ENCODE measurements at places on chromosomes 11 and 22.
A peak's percentile ranks its signal among the peaks of the same experiment; 100 is the strongest.

DNA sequence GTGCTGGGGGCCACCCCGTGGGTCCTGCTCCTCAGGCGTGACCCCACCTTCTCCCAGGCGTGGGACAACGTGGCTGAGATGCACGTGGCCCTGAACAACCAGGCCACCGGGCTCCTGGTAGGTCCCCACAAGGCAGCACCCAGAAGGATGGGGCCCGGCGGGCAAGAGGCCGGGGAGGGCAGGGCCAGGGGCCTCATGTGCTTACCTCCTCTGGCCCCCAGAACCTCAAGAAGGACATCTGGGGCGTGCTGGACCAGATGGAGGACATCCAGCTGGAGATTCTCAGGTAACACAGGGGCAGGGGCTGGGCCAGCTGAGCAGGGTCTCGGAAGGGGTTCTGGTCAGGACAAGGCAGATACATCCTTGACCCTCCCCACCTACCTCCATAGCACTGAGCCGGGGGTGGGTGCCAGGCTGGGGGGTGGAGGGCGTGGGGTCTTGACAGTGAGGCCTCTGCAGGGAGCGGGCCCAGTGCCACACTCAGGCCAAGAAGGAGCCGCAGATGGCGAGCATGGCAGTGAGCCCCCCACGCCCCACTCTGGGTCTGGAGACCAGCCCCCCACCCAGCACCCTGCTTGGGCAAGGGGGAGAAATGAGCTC, 186.3 kb downstream of the IGLL1 start:
- DNase-seq: no peak

GRCh38 chr22:19629331-19629719, 85.0 kb upstream of the SEPTIN5 start:
- no peak for DNase-seq

DNA sequence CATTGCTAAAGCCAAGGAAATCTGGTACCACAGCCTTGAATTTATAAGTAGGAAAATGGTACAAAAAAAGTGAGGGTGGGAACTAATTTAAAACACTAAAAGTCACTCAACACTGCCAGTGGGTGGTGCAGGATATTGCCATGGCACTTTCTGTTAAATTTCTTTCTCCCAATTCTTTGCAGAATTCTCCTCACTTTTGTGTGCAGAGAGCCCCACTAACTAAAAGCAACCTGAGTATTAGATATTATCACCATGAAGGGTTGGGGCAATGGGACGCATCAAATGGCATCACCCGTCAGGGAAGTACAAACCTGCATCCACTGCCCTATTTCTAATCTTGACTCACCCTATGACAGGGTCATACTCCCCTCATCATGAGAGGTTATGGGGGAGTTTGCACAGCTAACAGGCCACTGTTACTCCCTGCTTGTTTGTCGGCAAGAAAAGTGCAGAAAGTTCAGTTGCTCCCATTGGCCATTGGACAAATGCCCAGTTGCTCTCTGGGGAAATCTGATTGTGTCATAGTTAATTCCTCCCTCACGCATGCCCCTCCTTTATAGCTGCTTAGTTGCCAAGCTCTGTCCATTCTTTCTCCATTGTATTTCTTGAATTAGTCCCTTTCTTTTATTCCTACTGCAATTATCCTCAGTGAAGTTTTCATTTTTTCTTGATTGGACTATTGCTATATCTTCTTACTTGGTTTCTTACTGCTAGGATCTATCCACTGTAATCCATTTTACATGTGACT, 93.8 kb upstream of the BLID start:
- no peak for DNase-seq

GRCh38 chr11:73379189-73379880, 3.1 kb downstream of the RELT start:
- DNase-seq: no peak

DNA sequence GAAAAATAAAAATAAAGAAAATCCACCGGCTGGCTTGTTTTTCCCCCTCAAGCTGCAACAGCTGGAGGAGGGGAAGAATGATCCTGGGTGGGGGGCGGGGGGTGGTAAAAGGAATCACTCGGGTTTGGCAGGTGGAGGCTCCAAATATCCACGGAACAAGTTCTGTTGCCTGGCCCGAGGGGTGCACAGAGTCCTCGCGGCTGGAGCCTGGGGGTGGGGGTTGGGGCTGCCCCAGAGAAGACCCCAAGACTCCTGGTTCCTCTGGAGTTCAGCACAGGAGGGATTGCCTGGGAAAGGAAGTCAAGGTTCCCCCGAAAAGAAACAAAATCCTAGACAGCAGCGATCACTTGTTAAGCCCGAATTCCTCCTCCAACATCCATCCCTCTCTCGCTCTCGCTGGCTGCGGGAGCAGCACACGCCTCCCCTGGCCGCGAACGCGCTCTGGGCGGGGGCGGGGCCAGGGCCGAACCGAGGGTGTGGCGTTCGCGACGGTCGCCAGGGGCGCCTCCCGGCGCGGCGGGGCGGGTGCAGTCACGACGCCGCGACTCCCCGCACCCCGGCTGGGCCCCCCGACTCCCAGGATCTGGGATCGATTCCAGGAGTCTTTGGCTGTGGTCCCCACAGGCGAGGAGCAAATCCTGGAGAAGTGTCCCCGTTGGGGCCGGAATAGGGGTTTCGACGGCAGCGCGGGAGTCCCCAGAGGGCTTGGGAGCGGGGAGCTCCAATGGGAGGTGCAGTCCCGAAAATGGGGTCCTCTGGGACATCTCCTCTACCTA, at the start of gene KCNA4:
KCNA4 (minus strand) TSS at position 443 of the 776 bp plus-strand sequence. CDS start 4,352 bp downstream, outside the sequence.
- DNase-seq: no peak

- DNase-seq: no peak
Observed at GRCh38 chr11:115515647-115516395, 11.6 kb upstream of the CADM1 start.

GRCh38 chr22:36378080-36378868, 9.5 kb downstream of the MYH9 start:
- no peak for DNase-seq

DNA sequence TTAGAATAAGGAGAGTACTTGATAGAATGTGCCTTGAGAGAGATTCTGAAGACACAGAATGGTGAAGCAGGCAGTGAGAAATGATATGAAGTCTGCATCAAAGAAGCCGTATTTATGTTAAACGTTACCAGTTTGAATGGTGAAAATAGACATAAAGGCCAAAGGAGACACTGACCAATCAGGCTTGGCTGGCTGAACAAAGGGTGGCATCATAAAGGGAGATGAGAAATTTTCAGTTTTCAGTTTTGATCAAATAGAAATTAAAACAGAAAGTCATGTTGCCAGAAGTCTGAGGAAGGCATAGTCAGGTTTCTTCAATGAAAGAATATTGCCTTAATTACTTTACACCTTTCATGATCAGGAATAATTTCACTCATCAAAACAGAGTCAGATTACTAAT, 6.6 kb downstream of the OR51F1 start:
- no peak for DNase-seq

DNA sequence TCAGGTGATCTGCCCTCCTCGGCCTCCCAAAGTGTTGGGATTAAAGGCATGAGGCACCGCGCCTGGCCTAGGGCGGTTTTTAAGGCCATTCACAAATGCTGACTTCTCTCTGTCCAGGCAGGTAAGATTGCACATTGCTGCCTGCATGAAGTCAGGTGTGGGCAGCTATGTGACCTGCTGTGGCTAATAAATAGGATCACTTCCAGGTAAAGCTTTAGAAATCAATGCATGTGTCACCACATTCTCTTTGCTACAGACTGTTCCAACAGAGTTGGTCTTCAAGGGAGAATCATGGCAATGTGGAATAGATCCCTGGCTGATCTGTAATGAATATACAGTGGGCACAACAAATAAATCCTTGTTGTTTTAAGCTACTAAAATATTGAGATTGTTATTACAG, 260.3 kb upstream of the PITPNB start:
- no peak for DNase-seq

DNA sequence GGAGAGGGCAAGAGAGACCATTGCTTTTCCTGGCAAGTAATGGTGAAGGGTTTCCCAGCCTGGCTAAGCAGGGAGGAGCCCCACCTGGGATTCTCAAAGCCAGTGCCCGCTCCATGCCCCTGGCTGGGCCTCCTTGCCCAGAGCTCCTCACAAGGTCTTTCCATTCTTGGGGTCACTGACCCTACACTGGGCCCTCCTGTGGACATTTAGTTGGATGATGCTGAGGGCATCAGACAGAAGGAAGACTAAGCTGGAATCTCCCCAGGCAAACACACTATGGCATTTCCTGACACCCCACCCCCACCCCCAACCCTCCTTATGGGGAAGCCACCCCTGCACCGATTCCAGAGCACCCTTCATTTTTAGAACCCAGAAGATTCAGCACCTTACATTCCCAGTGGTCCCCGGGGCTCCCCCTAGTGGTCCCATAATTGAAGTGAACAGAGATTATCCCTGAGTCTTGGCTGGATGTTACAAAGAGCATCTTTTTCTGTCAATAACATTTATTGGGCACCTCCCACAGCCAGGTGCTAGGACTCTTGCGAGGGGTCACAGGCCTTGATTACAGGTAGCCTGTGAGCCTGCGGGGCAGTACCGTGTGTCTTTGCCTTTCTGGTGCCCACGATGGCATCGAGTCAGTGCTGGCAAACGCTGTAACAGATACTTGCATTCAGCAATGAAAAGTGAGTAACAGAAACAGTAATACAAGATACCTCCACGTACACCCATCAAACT, 548.5 kb downstream of the BUD13 start:
- DNase-seq: peak; percentile 12

GRCh38 chr22:29309332-29310064, 3.0 kb downstream of the GAS2L1 start:
- no peak for DNase-seq

DNA sequence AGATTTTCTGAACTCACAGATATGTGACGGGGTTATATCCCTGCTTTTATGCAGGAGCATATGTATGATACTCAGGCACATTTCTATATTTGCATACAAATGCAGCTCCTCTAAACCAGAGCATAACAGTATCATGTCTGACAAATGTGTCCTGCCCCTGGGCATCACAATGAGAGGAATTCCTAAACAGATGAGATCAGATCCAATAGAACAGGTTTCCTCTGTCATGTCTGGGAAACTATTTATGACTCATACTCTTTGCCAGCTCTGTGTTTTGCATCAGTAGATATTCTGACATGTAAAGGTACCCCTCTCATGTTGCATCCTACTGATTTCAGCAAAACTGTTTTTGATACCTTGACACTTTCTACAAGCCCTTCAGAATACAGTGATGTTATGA, 29.4 kb downstream of the SYT9 start:
- DNase-seq: no peak

DNA sequence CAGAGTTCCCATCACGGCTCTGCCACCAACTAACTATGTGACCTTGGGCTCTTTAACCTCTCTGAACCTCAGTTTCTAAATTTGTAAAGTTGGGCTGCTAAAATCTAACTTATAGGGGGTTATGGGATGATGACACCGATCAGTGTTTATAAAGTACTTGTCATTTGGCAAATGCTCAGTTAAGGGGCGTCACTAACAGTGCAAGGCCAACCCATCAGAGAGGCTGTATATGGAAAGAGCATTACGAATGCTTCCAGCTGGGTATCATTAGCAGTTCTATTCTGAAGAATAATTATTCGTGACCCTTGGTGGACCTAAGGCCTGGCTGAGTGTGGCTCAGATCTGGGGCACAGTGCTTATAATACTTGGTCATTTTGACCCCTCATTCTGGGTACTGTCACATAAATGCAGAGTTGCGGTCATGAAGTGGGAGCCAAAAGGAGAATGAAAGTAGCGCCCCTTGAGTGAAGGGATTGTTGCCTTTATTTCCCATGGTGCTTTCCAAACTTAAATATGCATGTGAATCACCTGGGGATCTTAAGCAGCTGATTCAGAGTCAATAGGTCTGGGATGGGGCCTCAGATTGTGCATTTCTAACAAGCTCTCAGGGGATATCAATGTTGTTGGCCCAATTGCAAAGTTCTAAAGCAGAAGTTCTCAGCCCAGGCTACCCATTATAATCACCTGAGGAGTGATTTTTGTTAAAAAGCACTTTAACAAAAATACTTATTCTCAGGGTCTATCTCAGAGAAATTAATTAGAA, 115.8 kb downstream of the CSNK2A3 start:
- no peak for DNase-seq

- DNase-seq: no peak
Observed at GRCh38 chr22:30439836-30440235, 14.3 kb downstream of the MTFP1 start.

DNA sequence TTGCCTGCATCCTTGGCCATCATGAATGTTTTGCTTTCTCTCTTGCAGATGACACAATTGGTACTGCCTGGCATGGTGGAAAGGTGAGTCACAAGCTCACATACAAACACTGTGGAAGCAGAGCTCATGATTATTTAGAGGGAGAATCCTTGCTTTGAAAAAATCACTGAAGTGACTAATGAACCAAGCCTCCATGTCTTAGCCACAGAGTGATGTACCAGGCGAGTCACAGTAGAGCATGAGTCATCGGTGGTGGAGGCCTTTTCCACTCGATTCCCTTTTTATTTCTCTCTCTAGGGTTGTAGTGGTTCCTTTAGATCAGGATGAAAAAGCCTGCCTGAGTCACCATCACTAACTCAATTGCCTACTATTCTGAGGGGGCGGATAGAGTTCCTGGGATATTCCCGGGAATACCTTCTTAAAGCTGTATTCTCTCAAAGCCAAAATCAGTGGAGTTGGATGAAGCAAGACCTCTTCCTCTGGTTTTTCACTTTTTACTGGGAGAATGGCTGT, 49.6 kb upstream of the ALKBH3 start:
- DNase-seq: no peak

GRCh38 chr11:14764179-14764578, 120.6 kb downstream of the PDE3B start:
- DNase-seq: no peak

DNA sequence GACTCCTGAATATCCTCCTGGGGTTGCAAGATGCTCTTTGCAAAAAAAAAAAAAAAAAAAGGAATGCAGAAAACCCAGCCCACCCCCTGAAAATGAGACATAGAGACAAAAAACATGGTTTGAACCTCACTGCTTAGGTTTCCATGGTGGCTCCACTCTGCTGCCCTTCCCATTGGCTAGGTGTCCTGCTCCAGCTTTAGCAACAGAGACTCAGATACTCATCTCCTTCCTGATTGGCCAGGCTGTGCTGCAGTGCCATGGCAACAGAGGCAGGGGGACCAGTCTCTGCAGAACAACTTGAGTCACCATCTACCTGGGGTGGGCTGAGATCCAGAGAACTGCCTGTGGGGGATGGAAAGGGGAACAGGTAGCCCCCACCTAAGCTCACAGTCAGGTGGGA, 17.4 kb upstream of the YWHAH start:
- DNase-seq: no peak
